ENCODE measurements at places on chromosomes 5 and 9.

- DNase-seq, result no peak
Observed at GRCh38 chr5:118519466-118519865, 468.9 kb downstream of the DTWD2 start.

- DNase-seq, result no peak
Observed at GRCh38 chr5:74336297-74336696, 304.2 kb downstream of the ENC1 start.

DNA sequence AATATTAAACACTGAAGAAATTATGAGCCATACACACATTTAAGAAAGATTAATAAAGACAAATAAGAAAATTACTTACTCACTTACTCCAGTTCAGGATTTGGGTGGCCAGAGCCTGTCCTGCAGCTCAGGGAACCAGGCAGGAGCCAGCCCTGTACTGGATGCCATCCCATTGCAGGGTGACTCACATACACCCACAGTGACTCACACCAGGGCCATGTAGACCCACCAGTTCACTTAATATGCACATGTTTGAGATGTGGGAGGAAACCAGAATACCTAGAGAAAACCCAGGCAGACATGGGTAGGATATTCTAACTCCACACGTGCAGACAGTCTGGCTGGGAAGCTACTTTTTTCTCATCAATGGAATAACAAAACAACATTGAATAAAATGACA is 49.6 kb upstream of the ADRB2 start:
- DNase-seq, result peak; percentile 78

DNA sequence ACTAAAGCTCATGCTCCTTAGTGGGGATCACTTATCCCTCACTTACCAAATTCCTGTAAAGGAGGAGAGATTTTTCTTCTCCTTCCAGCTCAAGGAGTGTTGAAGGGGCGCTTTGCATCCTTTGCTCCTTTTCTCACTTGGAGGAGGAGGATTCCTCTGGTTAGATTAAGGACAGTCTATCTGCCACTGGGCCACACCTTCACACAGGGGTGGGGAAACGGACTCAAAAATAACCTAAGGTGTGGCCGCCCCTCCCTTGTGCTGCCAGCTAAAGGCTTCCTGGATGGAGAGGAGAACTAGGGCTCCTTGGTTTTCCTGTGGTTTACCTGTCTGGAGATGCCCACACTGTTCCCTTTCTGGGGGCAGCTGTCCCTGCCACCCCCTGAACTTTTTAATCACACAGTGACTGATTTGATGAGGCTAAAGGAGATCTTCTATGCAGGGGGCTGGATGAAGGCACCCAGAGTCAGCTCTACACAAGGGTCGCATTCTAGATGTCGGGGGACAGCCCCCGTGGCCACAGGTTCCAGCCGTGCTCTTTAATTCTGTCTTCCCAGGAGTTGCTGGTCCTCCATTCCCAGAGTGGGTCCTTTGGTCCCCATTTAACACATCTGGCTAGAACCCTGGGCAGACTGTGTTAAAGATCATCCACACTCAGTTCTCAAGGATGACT is 14.4 kb downstream of the GLRX start:
- DNase-seq, result no peak

GRCh38 chr9:121825031-121825691 is 173.7 kb downstream of the DAB2IP start:
- no peak for DNase-seq

DNA sequence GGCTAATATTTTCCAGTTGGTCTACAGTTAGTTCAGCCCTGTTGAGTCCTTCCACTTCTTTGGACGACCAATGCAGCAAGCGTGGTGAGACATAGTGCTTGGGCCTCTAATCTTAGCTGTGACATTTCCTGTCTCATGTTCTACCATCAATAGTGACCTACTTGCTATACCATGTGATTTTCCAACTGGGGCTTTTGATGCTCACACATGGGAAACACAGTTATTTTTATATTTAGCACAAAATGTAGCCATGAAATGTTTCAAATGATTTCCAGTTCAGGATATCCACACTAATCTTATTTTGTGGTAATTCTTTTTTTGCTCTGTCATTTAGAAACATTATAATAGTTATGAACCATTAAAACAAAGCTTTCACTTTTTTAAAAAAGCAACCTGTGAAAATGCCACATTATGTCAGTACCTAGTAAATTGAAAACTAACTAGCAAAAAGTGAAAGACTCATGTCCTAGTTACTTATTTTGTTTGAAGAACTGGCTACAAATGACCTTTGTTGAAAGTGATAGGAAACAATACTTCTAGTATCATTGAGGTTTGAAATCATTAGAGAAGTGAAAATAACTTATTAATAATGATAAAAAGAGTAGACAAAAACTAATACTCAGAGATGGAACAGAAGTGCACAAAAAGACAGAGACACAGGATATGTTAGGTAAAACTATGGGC is 18.3 kb downstream of the MARCHF3 start:
- no peak for DNase-seq

GRCh38 chr9:11546231-11546630 is 933.4 kb upstream of the PTPRD start:
- DNase-seq, result no peak

GRCh38 chr9:3873818-3874217 is 348.0 kb upstream of the RFX3 start:
- no peak for DNase-seq

DNA sequence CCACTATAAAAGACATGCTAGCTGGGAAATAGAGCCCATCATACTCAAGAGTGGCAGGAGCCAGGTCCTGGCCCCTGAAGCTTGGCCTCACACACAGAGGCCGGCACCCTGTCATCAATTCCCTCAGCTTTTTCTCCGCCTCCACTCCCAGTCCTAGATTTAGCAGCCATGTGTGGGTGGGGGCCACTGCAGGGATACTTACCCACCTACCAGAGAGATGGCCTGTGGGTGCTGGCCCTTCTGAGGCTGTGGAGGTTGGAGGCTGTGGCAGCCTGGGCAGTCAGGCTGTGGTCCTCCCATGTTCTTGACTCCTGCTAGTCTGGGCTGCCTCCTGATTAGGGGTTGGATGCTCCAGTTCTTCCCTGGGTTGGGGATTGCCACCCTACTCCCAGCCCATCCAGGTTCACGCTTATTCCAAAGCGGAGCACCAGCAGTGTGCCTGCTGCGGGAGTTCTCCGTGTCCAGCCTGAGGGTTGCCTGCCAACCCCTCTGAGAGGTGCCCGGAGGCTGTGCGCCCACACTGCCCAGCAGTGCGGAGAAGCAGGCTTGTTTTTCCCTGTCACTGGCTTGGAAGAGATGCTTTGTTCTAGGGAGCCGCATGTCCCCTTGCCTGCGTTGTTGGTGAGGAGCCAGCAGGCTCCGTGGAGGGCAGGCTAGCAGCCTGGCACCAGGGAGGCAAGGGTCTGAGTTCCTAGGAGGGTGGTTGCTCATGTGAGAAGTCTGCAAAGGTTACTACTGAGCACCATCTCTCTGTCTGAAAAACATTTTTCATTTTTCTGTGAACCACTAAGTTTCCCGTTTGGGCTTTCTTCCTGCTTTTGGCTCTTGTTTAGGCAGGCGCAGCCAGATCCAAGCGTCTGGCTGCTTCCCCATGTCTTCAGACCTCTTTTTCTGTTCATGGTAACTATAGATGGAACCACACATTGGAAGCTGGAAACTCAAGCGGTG is 7.5 kb downstream of the SLC22A5 start:
- no peak for DNase-seq

DNA sequence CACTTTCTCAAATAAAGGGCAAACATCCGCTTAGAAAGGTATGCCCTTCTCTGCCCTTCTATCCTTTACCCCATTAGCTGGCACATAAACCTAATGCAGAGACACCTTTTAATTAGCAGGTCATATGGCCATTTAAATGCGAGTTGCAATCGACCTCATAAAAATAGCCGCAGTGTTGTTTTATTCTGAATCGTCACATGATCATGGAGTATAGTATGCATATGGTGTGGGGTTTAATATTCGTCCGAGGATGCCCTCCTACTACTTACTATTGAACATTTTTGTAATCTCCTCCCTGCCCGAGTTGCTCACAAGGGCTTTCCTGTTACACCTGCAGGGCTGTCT is 72.0 kb downstream of the PIK3R1 start:
- DNase-seq, result no peak

- DNase-seq, result no peak
Observed at GRCh38 chr5:62982348-62982747, 403.7 kb downstream of the LRRC70 start.

All from MV-4-11 (cell line).